Inflammatory macrophage (primary cell): ENCODE measurements at places on chromosomes 11 and 22.
A peak's percentile ranks its signal among the peaks of the same experiment; 100 is the strongest.

- no peak for DNase-seq
Measured at GRCh38 chr11:27699242-27699925, 871 bp downstream of the BDNF start.

DNA sequence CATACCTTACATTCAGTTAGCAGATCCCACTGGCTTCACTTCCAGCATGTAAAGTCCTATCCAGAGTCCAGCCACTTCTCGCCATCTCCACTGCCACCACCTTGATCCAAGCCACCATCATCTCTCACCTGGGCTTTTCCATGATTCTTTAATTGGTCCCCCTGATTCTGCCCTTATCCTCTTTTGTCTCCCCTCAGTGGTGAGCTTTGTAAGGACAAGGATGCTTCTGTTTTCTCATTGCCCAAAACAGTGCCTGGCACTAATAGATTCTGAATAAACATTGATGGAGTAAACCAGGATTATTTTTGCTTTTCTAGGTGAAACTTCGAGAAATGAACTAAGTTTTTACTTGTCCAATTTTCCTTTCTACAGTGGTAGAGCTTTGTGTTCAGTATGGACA is 4.4 kb downstream of the POLA2 start:
- no peak for DNase-seq

DNA sequence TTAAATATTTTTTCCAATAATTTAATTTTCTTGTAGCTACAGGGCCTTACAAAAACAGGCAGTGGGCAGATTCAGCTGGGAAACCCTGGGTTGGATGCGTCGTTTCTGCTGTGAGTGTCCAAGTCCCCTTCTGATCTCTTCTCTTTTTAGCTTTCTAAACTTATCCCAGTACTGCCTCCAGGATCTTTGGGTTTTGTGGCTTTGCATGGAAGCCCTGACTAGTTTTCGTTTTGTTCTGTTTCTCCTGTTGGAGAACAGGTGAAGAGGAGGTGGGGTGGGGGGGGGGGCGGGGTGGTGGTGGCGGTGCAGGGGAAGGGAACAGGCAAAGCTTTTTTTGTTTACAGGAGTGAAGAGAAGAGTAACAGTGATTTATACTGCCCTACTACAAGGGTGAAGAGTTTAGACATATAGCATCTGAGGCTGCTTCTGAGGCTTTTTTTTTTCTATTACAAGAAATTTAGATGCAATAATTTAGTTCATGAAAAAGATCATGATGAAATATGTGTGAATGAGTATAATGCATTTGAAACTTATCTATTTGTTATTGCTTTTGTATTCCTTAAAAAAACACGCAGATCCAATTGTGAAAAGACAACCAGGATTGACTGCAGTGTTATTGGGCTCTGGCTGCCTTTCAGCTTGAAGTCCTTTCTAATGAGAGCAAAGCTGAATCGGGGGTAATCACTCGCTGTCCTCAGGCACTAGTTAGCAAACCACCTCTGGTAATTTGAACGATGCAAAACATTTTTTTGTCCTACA is 142.9 kb downstream of the NCAM1 start:
- no peak for DNase-seq

DNA sequence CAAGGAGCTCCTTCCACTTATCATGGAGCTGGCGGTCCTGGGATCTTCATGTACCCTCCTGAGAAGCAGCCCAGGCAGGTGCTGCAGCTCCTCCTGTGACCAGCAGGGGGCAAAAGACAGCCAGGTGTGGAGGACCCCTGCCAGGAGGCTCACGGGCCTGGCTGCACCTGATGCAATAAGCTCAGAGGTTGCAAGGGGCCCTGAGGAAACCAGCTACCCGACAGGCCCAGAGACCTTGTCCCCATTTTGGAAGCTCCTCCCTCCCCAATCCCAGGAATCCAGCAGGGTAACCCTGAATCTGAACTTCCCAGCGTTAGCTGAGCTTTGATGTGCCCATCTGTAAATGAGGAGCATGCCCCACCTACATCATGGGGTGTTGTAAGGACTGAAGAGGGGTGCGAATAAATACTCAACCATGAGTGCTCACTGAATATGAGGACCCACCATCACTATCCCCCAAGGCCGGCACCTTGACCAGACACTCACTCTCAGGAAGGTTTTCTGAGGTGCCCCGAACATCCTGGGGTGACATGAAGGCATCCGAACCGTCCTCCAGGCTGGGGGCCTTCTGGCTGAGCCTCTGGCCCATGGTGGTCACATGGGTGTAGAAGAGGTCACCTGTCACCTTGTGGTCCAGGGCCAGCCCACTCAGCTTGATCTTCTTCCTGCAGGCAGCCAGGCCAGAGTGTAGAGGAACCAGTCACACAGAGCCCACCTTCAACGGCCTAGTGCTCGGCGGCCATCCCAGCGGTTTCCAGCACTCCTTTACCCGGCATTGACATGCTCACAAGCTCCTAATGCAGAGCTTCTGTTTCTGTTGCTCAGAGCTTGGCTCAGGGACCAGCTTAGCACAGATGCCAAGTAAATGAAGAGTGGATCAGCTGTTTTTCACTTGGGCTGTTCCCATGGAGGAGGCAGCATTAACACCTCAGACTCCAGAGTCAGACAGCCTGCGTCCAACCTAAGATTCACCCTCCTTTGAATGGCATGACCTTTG is 21.7 kb downstream of the SLC43A1 start:
- no peak for DNase-seq

GRCh38 chr11:72326151-72326848 is 82.3 kb upstream of the PHOX2A start:
- DNase-seq: peak; percentile 70

DNA sequence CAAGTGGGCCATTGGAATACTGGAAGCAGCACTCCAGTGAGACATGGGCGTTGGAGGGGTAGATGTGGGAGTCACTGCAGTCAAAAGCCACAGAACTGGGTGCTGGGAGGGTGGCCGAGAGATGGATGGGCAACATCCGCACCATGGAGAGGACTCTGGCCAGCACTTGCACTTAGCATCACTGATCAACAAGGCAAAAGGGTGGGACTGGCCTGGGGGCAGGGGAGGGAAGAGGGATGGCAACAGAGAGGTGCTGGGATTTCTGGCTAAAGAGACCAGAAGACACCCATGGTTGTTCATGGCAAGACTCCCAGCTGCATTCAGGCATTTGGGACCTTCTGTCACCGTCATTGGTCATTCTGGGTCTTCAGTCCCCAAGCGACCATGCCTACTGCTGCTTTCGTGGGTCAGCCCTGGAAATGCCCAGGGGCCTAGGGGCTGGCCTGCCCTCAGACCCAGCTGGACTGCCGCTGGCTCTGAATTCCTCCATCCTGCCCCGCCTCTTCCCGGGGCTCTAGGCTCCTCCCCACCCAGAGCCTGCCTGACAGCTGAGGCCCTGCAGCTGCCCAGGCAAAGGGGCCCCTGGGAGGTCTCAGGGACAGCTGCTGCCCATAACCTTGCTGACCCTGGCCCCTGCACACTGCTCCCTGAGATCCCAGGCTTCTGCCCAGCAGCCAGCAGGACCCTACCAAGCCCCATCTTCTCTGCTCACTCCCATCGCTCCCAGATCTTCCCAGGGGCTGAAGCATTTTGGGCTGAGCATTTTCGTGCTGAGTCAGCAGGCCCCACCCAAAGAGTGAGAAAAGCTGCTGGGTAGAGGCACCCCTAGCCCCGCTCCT is 13.0 kb upstream of the CDC42EP2 start:
- no peak for DNase-seq

- no peak for DNase-seq
Measured at GRCh38 chr11:9057007-9057406, 34.4 kb downstream of the SCUBE2 start.

GRCh38 chr11:19344661-19345518 is 104.1 kb upstream of the E2F8 start:
- no peak for DNase-seq

DNA sequence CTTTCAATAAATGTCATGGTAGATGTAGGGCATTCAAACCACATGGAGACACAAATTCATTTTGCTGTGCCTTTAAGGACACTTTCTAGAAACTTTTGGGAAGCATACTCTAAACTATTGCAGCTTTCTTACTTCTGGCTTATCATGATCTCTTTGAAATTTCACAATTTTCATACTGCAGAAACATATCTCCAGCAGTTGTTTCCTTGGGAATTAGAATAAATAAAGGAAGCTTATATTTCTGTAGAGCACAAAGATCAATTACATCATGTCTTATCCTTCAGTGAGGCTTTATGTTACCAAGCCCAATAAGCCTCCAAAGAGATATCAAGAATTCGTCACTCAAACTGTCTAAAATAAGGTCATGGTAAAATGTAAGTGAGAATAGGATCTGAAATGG is 74.5 kb upstream of the RAB38 start:
- no peak for DNase-seq

- peak; percentile 64 for DNase-seq
Measured at GRCh38 chr22:35411102-35411501, 11.2 kb downstream of the MCM5 start.

DNA sequence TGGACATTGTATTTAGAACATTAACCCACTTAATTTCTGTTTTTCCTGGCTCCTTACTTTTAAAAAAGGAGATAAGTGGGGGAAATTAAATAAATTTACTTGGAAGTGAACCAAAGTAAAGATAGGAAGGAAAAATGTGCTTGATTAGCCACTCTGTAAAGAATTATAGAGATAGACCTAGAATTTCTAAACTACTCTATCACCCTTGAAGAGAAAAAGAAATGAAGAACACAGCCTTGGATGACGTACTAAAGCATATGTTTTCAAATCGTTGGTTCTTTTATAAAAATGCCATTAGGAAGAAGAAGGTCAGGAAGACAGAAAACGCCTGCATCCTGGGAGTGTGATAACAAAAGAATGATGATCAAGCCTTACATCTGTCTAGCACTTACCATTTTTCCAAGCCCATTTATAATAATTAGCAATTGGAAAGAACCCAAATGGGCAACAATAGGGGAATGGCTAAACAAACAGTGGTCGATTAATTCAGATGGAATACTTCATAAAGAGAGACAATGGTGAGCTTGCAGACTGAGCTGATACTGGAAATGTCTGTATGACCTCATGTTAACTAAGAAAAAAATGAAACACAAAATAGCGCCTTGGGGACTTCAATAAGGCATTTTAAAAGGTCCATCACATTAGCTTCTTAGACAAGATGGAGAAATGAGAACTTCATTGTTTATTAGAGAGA is 81.0 kb upstream of the LRRC55 start:
- DNase-seq: no peak

GRCh38 chr11:36403661-36404060 is 106.4 kb downstream of the TRAF6 start:
- DNase-seq: no peak

DNA sequence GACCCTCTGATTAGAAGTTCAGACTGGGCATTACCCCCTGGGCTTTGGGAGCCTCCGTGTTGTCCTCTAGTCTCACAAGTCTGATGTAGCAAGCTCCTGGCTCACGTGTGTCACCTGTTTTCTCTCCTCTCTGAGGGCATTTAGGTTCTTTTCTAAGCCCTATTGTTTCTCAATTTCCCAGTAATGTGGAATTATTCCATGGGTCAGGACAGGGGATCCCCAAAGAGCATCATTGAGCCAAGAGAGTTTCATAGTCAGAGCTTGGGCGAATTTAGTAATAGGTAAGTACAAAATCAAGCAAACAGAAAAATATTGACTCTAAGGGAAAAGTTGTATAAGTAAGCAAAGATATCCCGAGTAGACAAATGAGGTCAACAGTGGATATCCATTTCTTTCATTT is 57.3 kb downstream of the PPP6R2 start:
- no peak for DNase-seq

DNA sequence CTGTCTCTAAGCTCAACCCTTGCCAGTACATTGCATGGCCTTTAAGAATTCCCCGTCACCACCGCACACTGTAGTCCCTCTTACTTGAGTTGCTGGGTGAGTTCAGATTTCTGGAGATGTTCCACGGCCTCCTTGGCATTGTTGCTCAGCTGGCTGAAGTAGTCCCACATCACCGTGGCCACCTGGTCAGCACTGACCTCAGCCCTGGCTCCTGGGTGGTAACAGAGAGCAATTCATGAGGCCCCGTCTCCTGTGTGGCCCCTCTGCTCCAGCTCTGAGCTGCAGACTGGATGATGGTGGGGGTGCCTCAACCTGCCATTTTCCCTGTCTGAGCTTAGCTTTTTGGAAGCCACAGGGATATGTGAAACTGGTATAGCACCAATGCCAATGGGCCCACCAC is 529 bp downstream of the APOA4 start:
- DNase-seq: no peak

DNA sequence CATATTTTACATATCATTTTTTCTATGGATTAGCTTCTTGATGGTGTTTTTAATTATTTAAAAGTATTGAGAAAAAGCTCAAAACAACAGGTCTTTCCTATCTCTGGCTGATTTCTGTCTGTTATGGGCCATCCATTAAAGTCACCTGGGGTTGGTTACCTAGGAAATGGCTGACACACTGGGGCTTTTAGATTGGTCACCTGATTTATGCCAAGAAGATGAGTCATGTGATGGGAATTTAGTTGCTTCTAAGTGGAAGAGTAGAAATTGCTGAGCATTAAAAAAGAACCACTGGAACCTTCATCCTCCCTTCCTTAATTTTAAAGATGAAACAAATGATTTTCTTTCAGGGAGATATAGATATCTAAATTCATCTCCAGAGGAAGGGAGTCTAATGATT is 48.8 kb upstream of the LARGE1 start:
- DNase-seq: no peak

GRCh38 chr11:26442131-26442530 is 110.2 kb downstream of the ANO3 start:
- DNase-seq: no peak
